ENCODE measurements at places on chromosomes 16 and 17. TPM values are rescaled to one million over a fixed set of nuclear protein-coding genes. Genes with fewer than 3 reads are reported as not detected.

- H3K4me1 ChIP-seq = peaks cover 20% of the 10 kb centered on the region
- no peak for DNase-seq
- no peaks in the 10 kb centered on the region for H3K27me3 ChIP-seq
- H3K36me3 ChIP-seq = no peaks in the 10 kb centered on the region
- no peak overlapping the region for H3K4me3 ChIP-seq
- no peak overlapping the region for H3K27ac ChIP-seq
Measured at GRCh38 chr17:28527181-28527681, 21.1 kb downstream of the FOXN1 start.

- no peaks in the 10 kb centered on the region for H3K27me3 ChIP-seq
- H3K4me3 ChIP-seq = no peak overlapping the region
- no peak overlapping the region for H3K27ac ChIP-seq
- no peaks in the 10 kb centered on the region for H3K4me1 ChIP-seq
Measured at GRCh38 chr16:90040152-90041023, 21.1 kb upstream of the DBNDD1 start.

DNA sequence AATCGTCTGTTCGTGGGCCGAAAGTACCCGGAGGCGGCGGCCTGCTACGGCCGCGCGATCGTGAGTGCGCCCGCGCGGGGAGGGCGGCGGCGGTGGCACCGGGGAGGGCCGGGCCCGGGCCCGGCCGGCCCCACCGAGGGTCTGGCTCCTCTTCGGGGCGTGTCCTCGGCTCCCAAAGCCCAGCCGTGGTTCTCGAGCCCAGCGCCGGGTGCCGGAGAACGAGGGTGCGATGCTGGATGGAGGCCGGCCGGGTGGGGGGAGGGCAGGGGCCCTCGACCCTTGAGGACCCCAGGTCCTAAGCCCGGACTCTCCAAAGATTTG lies 375 bp downstream of the STUB1 start:
- peaks cover 5% of the 10 kb centered on the region for H3K27me3 ChIP-seq
- H3K4me3 ChIP-seq = peak overlapping the region; percentile 78
- H3K4me1 ChIP-seq = peaks cover 20% of the 10 kb centered on the region

DNA sequence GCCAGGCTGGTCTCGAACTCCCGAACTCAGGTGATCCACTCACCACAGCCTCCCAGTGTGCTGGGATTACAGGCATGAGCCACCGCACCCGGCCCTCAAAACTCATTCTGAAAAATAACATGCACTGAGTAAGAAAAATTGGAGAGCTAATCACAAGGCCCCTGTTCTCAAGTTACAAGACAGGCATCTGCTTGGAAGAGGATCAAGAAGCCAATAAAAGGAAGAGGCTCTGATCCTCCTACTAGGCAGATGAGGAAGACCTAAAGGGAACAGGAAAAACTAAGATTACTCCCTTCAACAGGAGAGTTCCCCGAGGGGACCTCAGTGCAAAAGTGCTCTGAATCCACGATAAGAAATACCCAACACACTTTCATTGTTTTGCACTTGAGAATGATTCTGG lies 18.4 kb downstream of the BLMH start:
- H3K36me3 ChIP-seq = peaks cover 39% of the 10 kb centered on the region
- no peaks in the 10 kb centered on the region for H3K27me3 ChIP-seq
- H3K27ac ChIP-seq = no peak overlapping the region

Gene TUBG2
- 33.7 TPM for total RNA-seq

Gene KRT222
- not detected for total RNA-seq

DNA sequence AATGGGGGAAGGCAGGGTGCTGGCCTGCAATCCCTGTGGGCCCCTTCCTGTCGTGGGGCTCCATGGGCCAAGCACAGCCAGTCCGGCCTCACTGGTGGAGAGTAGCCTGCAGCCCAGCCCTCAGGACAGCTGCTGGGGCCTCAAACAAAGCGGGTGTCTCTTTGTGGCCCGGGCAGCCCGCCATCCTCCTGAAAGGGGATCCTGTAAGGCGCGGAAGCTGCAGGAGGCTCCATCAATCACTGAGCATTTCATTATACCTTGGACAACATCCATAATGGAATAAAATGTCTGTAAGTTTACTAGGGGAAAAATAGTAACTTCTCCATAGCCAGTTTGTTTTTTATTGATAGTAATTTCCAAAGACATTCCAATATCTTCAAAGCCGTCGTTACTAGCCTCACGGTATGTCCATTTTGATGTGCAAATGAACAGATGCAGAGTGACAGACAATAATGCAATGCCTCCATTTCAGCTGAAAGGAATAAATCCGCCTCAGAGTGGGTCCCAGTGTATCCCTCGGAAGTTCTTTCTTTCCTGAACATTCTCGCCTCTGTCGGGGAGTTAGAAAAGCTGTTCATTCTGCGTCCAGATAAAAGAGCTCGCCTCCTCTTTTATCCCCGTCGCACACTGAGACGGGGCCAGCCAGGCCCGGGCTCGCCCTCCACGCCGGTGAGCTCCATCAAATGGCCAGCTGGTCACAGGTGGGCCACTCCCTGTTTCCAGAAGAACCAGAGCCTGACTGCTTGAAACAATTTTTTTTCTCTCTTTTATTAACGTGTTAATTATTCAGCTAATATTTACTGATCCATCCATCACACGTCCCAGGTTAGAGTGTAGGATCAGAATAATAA lies 14.4 kb downstream of the WSCD1 start:
- no peak overlapping the region for H3K27ac ChIP-seq
- no peak overlapping the region for H3K4me3 ChIP-seq
- H3K4me1 ChIP-seq = no peaks in the 10 kb centered on the region
- DNase-seq = no peak
- H3K36me3 ChIP-seq = no peaks in the 10 kb centered on the region

Gene C17orf113
- 4.4 TPM for total RNA-seq

Gene KCTD2
- 24.1 TPM for total RNA-seq

GRCh38 chr17:27499451-27500265 lies 43.4 kb downstream of the KSR1 start:
- no peaks in the 10 kb centered on the region for H3K27me3 ChIP-seq
- peaks cover 52% of the 10 kb centered on the region for H3K4me1 ChIP-seq
- no peak for DNase-seq
- no peak overlapping the region for H3K4me3 ChIP-seq

Gene VASN
- 37.6 TPM for total RNA-seq

Gene FKBP10
- 371 TPM for total RNA-seq

Gene CDH11
- 333 TPM for total RNA-seq

DNA sequence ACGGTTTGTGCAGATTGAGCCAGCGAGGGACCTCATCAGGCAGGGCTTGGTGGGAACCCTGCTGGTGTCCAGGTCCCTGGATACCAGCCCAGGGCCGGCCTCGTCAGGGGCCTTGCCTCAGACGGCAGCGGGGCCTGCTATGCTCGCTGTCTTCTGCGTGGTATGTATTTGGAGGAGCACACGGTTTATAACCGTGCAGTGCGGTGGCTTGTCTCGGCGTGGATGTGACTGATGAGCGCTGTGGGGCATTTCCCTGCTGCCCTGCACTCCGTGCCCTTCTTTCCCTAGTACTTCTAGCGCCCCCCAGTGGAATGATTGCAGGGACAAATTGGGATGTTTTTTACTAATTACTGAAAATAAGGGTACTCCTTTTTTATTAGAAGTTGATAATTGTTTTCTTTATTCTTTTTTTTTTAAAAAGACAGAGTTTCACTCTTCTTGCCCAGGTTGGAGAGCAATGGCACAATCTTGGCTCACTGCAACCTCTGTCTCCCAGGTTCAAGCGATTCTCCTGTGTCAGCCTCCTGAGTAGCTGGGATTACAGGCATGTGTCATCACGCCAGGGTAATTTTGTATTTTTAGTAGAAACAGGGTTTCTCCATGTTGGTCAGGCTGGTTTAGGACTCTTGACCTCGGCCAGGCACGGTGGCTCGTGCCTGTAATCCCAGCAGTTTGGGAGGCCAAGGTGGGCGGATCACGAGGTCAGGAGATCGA lies 15.3 kb downstream of the TBCD start:
- no peak overlapping the region for H3K4me3 ChIP-seq
- H3K27me3 ChIP-seq = no peaks in the 10 kb centered on the region
- no peaks in the 10 kb centered on the region for H3K4me1 ChIP-seq
- no peak overlapping the region for H3K27ac ChIP-seq
- DNase-seq = no peak

Gene KRTAP4-7
- not detected for total RNA-seq

DNA sequence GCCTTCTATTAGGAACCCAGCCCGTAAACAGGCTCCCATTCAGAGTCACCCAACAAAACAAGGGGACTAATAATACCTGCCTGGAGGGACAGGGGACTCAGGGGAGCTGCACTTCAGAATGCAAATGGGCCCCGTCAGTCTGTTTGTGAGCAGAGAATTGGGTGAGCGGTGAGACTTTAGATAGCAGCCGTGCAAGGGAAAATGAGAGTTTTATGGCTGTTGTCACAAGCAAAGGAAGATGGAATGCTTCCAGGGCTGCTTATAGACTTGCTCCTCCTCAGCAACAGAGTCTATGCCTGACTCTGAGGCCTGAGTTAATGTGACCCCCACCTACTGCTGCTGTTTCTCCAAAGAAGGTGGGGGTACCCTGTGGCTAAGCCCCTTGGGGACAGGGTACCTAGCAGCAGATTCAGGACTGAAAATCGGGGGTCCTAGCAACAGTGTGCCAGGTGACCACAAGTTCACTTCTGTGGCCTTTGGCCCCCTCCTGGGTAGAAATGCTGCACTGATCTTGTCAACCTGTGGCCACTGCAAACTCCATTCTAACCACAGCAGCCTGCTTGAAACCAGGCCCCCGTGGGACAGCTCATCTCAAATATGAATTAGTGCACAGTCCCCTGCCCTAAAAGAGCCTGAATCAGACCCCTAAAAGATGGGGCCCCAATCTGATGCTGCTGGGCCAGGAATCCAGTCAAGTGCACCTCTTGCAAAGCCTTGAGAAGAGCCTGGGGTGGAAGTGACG lies 126.4 kb downstream of the C16orf78 start:
- peaks cover 4% of the 10 kb centered on the region for H3K4me1 ChIP-seq
- H3K27ac ChIP-seq = peak overlapping the region; percentile 32
- H3K27me3 ChIP-seq = no peaks in the 10 kb centered on the region
- no peak overlapping the region for H3K4me3 ChIP-seq

DNA sequence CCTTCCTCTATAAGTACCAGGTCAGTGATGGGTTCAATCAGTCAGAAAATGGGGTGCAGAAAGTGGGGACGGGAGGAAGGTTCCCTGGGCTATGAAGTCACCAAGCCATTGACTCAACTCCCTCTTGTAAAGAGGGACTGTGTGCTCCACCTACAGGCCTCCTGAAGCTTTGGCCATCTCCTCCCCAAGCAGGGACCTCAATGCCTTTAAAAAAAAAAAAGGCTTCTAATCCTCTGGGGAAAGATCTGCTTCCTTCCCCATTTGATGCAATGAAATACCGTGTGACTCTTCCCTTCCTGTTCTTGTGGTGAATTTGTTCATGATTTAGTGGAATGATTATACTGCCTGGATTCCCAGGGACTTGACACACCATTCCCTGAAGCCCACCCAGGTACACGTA lies 30.8 kb downstream of the VWA3A start:
- H3K27ac ChIP-seq = no peak overlapping the region
- peaks cover 29% of the 10 kb centered on the region for H3K27me3 ChIP-seq
- no peak overlapping the region for H3K4me3 ChIP-seq

- H3K27me3 ChIP-seq = no peaks in the 10 kb centered on the region
- no peaks in the 10 kb centered on the region for H3K36me3 ChIP-seq
- H3K4me1 ChIP-seq = peaks cover 4% of the 10 kb centered on the region
- no peak for DNase-seq
- H3K27ac ChIP-seq = no peak overlapping the region
Measured at GRCh38 chr16:88923926-88924833, 52.8 kb downstream of the CBFA2T3 start.
